Cortex of kidney (tissue), 1 donor: ENCODE measurements at places on chromosomes 5 and 9.

DNA sequence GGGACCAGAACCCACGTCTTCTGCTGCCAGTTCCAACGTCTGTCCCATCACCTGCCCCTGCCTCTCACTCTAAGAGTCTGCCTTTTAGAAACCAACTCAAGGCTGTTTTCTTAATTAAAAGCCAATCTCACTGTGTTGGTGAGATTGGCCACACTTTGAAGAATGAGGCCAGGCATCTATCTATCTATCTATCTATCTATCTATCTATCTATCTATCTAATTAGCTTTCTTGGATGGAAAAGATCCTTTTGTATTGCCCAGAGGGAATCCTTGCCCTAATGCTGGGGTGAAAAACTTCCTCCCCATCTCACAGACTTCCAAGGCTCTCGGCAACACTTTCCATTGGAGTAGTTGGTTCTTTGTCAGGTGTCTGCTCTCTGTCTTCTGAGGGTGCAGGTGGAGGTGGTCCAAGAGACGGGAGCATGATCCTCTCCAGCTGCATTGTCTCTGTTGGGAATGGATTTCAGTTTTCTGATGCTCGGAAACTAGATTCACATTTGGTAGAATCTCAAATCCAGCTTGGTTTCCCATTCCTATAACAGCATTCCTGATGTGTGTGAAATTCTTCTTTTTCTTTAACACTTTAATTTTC, 57.9 kb downstream of the GALNT12 start:
- DNase-seq: no peak

- no peak for DNase-seq
These were observed 755.0 kb upstream of the ZNF608 start for GRCh38 chr5:125501396-125501795.

DNA sequence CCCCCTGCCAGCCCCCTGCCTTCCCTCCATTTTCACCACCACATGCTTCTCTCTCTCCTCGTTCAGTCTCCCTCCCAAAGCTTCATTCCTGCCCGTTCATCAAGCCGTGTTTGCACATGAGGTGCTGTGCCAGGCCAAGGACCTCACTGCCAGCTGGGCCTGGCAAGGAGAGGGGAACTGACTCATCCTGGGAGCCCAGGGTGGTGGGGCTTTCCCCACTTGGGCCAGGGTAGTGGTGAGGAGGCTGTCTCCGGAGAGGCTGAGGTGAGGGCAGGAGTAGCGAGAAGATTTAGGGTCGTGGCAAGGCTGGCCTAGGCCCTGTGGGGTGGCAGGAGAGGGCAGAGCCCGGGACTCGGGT, 30.4 kb upstream of the NOTCH1 start:
- DNase-seq: no peak

DNA sequence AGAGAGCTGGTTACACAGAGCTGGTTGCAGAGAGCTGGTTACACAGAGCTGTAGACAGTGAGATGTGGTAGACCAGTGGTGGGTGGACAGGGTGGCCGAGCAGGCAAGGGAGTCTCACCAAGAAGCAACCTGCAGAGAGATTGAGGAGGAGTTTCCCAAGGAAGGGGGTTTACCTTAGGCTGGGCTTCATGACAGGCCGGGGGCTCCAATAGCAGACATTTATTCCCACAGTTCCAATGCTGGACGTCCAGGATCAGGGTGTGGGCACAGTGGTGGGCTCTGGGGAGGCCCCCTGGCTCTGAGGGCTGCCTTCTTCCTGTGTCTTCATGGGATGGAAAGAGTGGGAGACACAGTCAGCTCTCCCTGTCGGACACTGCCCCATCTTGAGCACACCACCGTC, 386.9 kb upstream of the IRX4 start:
- DNase-seq: no peak

DNA sequence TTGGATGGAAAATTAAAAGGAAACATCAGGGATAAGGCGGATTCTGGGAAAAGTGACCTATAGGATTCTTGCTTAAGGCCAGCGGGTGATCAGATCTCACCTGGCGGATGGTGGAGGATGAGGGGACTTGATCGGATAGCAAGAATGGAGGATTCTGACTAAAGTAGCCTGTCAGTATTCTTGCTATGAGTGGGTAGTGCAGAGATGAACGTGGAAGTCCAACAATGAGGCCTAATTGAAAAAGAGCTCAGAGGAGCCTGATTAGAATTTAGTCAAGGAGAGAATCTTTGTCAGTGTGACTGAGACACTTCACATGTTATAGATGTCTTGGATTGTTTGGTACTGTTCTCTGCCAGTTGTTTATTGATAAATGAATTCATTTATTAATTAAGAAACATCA, 24.9 kb downstream of the CAST start:
- DNase-seq: no peak

DNA sequence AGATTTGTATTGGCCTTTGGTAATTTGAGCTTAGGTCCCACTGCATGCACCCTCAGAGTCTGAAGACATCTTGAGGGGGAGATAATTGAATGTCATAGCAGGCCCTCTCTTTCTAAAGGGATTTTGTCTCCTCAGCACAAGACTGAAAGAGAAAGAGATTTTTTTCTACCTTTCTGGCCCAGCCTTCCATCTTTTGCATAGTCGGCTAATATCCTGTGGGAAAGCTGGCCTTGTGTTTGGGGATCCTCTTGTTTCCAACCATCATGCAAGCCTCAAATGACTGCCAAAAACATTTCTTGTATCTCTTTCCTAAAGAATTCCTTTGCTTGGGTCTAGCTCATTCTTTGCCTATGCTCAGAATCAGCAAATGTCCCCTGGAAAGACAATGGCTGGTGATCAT, 42.0 kb upstream of the CDK5RAP2 start:
- no peak for DNase-seq

DNA sequence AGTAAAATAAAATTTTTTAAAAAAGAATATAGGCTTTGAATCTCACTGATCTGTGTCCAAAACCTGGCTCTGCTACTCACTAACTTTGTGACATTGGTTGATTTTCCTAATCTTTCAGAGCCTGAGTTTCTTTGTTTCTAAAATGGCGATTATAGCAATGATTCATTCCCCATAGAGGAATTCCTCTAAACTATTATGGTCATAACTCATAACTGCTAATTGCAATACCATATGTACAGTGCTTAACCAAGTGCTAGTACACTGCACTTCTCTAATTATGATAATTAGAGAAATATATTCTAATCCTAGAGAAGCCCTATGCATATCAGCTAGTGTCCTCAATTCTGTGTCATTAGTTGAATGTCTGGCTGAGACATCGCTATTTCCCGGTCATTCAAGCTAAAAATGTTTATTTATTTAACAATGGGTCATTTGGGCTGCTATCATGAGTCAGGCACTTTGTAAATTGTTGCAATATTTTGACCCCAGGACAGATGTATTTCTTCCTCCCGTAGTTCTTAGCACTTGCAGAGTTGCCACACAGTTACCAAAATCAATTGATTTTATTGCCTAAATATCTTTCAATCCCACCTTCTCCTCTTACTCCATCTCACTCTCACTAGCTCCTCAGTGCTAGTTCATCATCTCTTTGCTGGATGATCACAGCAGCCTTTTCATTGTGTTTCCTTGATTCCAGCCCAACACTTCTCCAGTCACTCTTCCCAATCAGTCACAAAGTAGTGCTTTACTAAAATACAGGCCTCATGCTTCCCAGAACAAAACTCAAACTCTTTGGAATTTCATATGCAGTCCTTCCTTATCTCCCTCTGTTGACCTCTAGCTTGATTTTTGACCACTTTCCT, 200.9 kb upstream of the PAPPA start:
- no peak for DNase-seq
